ENCODE measurements at places on chromosomes 7 and 10.

- no peak for DNase-seq
Measured at GRCh38 chr7:139844779-139845442, 15.8 kb downstream of the TBXAS1 start.

- no peak for DNase-seq
Measured at GRCh38 chr10:114303556-114303955, 64.5 kb downstream of the VWA2 start.

- DNase-seq = no peak
Measured at GRCh38 chr7:125511310-125511709, 581.7 kb upstream of the POT1 start.

DNA sequence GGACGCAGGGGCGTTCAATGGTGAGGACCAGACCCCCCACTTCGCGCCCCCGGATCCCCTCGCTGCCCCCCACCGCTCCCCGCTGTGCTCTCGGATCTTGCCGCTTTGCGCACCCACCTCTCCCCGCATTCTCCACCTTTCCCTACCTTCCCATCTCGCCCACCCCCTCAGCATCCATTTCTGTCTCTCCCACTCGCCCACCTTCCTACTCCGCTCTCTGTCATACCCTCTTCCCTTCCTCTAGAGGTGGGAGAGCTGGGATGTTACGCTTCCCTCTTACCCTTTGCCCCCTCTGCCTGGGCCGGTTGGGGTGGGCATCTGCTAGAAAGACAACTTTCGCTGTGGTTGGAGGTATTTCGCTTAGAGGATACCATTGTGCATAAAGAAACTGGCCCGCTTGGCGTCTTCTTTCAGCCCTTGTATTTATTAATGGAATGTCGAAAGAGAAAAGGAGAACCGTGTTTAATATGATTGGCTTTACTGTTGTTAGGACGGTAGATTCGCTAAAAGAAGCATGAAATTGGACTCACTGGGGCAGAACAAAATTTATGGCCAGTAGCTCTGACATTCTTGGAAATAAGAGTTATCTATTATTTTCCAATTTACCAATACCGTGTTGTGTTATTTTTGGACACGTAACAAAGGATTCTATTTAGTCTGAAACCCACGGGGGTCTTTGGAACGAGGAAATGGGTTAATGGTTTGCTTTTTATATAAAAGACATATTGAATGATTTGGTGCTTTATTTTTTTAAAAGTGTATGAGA, 873 bp downstream of the PRKAR2B start:
- no peak for DNase-seq

GRCh38 chr10:22959292-22959691, 31.4 kb downstream of the ARMC3 start:
- DNase-seq = no peak

- DNase-seq = no peak
Measured at GRCh38 chr7:113392421-113392820, 274.1 kb upstream of the SMIM30 start.

DNA sequence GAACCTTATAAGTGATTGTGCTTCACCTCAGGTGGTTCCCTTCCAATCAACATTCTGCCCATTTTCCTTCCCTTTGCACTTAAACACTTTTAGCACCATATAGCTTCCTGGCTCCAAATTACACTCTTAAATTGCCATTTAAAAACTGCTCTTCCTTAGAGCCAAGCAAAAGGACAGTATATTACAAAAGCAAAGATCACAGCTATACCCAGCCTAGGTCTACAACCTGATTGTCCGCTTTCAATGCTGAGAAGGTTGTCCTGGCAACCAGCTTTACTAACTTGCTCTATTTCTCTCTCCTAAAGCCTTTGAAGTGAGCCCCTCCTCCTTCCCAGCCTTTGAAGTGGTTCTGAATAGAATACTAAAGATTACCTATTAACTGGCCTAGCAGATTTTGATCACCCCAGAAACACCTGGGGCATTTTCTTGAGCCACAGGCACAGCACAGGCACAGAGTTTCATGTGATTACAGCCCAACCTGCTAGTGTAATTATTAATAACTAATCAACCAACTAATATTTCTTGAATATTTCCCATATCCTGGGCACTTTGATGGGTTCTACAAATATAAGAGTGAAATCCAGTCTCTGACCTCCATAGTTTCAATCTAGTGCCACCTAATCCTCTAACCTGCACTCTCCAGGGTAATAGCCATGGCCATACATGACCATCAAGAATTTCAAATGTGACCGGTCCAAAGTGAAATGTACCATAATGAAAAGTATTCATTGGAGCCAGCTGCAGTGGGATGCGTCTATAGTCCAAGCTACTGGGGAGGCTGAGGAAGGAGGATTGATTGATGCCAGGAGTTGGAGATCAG, 63.6 kb upstream of the TRIM24 start:
- DNase-seq = no peak

- no peak for DNase-seq
Measured at GRCh38 chr7:85031475-85031874, 155.4 kb downstream of the SEMA3D start.

Measured in thymus (tissue), 14 donors.